Umbilical cord (tissue), 2 donors: ENCODE measurements at places on chromosomes 4 and X.
A peak's percentile ranks its signal among the peaks of the same experiment; 100 is the strongest.

DNA sequence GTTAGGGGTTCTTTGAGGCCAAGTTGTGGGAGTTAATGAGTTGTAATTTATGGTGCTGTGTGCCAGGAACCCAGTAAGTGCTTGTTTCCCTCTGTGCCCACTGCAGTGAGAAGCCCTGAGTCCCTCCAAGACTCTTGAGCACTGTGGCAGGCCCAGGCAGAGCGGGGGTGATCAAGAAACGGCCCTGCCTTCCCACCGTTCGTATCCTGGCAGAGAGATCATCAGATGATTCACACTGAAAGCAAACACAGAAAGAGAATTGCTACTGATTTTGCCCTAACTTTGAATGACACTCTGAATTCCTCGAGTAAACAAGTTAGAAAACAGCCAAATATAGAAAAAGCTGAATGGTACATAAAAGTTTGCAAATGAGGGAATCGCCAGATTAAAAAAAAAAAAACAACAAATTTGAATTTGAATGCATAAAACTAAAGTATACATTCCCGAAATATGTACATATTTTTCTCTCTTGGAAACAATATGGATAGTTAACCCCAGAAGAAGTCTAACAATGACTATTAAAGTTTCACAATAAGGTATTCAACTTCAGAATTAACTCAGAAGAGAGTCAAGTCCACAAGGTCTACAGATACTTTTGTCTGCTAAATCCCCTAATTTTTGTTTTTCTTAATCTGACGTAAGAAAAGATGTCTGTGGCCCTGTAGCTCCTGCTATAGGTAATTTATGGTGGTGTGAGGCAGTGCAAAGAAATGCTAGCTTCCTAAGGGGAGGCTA is 71.8 kb downstream of the AFAP1 start:
- DNase-seq: no peak

DNA sequence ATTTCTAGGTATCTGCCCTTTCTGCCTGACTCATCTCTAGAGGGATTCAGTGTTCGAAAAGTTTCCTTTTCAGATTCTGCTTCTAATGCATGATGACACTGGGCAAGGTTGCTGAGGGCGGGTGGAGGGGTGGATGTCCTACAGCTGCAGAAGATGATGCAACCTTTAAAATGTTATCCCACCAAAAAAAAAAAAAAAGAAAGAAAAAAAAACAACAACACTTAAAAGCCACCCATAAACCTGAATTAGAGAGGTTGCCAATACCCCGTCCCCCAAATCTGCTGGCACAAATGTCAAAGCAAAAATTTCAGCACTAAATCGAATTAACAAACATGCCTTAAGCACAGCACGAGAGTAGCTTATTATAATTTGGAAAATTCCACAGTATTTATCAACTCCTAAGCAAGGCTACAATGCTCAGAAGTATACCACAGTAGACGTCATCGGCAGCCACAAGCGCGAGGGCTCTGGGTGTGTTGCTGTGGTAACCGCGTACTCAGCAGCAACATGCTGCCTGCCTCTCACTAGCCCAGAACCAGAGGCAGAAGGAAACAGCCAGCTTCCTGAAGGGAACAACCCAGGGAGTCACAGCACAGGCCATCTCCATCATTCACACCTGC is 167.5 kb upstream of the MAP3K15 start:
- DNase-seq: peak; percentile 31

- DNase-seq: no peak
Observed at GRCh38 chr4:26067035-26067434, 153.0 kb downstream of the SMIM20 start.

GRCh38 chrX:102833136-102833535 is 103.9 kb upstream of the RAB40AL start:
- no peak for DNase-seq

- no peak for DNase-seq
Observed at GRCh38 chrX:49925176-49925575, 2.8 kb downstream of the CLCN5 start.

GRCh38 chr4:81343536-81343935 is 128.2 kb downstream of the RASGEF1B start:
- no peak for DNase-seq

DNA sequence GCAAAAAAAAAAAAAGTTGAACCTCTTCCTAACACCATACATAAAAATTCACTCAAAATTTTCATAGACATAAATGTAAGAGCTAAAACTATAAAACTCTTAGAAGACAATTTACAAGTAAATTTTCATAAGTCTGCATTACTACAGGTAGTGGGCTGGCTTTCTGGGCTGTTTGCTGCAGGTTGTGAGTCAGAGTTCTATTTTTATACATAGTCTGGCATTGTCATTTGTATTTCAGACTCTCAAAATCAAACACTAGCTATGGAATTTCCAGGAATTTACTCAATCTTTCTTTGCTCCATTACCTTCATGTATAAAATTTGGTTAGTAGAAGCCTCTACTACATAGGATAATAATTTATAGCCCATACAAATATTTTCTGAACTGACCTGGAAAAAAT is 227.2 kb downstream of the COX18 start:
- DNase-seq: no peak

GRCh38 chrX:106874075-106874474 is 29.1 kb downstream of the RIPPLY1 start:
- DNase-seq: no peak

GRCh38 chr4:89298788-89299152 is 8.8 kb downstream of the GPRIN3 start:
- DNase-seq: no peak

DNA sequence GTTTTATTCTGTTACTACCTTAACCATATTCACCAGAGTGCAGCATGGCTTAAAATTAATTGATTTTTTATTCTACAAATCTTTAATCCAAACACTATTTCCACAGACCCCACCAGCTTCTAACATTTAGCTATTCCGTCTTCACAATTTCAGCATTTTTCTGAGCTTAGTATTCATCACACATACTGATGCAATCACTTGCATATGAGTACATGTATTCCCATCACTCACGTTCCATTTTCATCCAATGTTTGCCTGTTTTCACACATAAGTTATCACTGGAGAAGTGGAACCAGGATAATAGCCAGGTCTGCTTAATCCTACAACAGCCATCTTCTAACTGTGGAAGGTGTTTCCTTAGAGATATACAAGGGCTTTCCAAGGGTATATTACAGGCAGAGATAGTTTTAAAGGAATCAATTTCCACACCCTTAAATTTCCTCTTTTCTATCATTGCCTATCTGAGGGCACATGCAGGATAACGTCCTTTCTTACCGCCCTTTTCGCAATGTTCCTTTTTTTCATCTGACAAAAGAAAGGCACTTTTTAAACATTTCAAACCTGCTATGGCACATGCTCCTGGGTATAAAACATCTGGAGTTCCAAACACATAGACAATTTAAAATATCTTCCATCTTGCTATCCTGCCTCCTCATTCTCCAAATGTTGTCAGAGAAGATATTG is 115.8 kb downstream of the CORIN start:
- no peak for DNase-seq

- no peak for DNase-seq
Observed at GRCh38 chr4:64174247-64174882, 234.9 kb downstream of the TECRL start.

DNA sequence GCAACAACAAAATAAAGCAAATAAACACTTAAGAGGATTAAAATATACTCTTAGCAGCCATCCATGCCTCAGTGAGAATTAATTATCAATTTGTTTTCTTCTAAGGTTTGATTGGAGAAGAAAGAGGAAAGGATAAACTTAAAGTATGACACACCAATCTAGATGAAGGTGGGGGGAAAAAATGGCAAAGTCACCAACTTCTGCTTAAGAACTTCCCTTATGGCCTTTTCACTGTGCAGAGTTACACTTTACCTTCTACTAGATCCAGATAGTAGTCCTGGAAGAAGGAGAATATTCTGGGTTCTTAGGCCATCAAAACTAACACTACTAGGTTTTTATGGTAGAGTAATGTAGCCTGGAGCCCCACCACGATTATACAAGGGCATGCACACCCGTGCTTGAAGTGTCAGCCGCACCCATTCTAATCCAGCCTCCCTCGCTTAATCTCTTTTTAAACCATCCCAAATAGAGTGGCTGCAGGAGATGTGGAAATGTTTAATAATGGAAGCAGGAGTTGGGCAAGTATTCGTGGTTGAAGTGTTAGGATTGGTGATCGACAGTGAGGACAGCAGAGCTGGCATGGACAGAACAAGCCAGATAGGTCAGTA is 14.1 kb downstream of the ENPEP start:
- DNase-seq: no peak

- no peak for DNase-seq
Observed at GRCh38 chr4:8019396-8020365, 80.0 kb upstream of the AFAP1 start.

DNA sequence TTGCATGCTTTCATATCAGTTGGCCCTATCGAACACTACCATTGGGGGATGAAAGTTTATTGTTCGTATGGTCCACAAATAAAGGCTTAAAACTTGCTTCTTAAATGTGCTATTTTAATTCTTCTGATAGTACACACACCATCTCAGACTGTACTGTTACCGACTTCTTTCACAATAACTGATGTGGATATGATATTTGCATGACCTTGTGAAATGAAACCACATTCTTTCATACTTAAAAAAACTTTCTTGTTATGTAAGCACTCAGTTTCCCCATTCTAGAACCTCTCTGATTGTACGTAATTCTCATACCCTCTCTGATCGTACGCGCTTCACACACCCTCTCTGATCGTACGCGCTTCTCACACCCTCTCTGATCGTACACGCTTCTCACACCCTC is 12.0 kb upstream of the WDR19 start:
- DNase-seq: no peak

DNA sequence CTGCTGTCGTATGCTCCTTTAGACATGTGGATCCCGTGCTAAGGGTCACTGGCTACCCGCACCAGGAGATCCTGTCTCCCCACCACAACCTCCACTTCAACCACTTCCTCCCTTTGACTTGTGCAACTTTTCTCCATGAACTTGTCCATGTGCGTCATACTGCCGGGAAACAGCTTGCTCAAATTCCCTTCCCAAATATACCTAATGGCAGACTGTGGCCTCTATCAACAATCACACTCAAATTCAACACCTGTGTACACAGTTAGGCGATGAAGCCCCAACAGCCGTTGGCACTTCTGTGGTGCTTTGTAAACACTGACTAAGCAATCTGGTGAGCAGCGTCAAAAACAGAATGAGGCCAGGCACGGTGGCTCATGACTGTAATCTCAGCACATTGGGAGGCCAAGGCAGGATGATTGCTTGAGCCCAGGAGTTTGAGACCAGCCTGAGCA is 49.5 kb downstream of the CD99L2 start:
- no peak for DNase-seq

- DNase-seq: peak; percentile 48
Observed at GRCh38 chr4:184250795-184251669, 33.4 kb upstream of the ENPP6 start.

GRCh38 chrX:40266490-40267333 is 169.0 kb upstream of the BCOR start:
- peak; percentile 62 for DNase-seq

DNA sequence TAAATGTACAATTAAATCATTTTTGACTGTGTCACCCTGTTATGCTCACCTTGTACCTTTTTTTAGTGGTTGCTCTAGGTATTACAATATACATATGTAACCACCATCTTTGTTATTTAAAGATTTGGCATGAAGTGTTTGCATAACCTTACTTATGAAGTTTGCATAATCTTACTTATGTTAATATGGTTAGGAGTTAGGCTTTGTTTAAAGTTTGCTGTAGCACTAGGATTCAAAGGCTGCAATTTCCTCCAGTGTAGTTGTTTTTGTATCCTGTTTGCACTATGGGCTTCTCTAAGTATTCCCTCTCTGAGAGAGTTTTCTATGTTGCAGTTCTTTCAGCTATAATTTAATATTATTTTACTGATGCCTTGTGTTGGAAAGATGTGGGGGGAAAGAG is 15.0 kb upstream of the GSPT2 start:
- DNase-seq: no peak

- DNase-seq: no peak
Observed at GRCh38 chr4:140121646-140122045, 32.3 kb downstream of the MAML3 start.

DNA sequence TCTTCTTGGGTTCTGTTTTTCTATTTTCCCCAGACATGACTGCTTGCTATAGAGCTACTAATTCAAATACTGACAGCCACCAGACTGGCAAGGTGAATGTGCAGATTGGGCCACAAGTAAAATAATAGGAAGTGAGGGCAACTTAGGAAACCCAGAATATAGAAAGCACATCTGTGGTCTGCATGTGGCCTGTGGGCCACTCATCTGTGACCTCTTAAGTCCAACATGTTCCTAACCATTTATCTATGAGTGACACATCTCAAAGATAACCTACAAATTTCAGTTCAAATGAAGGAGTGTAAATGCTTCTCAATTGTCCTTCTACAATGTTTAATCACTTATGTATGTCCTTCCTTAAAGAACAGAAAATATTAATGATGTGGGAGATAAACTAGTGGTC is 128.9 kb downstream of the REELD1 start:
- DNase-seq: no peak

DNA sequence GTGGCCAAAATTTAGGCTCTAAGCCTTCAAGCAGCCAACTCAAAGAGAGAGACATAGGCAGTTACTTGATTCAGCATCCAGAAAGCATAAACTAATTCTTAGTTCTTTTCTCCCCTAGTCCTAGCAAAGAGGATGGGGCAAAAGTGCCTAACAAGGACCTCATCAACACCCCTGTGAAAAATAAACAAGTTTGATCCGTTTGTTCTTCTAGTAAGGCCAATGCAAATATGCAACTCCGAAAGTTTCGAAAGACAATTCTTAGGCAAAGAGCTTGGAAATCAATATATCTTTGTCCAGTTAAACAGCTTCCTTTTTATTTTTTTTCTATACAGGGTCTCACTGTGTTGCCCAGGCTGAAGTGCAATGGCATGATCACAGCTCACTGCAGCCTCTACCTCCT is 31.0 kb upstream of the EGFL6 start:
- DNase-seq: no peak

DNA sequence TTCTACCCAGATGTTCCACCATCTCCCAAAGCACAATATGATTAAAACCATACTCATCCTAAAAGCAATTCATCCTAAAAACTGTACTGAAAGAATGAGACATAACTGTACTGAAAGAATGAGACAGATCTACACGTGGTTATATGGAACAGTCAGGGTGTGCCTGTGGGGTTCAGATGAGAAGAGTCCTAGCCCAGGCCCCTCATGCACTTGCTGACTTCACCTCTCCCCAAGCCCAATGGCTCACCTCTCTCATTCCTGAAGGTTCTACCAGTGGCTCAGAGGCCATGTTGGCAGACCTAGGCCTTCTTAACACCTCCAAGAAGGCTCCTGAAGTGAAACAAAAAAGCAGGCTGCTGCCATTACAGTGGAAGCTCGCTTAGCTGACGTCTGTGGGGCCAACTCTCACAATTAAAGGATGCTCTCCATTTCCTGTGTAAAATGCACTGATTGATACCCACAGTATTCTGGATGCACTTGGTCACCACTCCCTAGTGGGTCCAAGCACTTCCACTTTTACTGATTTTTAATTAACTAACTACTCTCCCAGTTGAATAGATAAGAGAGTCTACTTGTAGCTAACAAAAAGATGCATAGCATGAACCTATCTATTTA is 3.8 kb downstream of the PLAC1 start:
- no peak for DNase-seq

- no peak for DNase-seq
Observed at GRCh38 chr4:142567199-142567598, 278.9 kb downstream of the INPP4B start.

GRCh38 chrX:69555481-69556041 is 51.4 kb downstream of the NALF2 start:
- DNase-seq: peak; percentile 64

- DNase-seq: peak; percentile 36
Observed at GRCh38 chr4:119493419-119493818, 135.2 kb downstream of the PDE5A start.
